ENCODE measurements at places on chromosomes 7 and 10.

DNA sequence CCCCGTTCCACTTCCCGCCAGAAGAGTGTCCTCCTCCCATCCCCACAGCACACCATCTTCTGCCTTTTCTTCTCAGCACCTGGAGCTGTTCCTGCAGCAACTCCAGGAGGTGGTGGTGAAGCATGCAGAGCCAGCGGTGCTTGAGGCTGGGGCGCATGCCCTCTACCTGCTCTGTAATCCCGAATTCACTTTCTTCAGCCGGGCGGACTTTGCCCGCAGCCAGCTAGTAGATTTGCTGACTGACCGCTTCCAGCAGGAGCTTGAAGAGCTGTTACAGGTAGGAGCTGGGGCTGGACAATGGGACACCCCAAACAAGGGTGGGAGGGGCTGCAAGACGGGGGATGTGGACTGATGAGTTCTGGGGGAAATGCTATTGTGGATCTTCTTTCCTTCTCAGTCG is 19.1 kb upstream of the PVRIG start:
- DNase-seq, result no peak

- no peak for DNase-seq
Observed at GRCh38 chr10:110498087-110498981, 627 bp downstream of the DUSP5 start.

DNA sequence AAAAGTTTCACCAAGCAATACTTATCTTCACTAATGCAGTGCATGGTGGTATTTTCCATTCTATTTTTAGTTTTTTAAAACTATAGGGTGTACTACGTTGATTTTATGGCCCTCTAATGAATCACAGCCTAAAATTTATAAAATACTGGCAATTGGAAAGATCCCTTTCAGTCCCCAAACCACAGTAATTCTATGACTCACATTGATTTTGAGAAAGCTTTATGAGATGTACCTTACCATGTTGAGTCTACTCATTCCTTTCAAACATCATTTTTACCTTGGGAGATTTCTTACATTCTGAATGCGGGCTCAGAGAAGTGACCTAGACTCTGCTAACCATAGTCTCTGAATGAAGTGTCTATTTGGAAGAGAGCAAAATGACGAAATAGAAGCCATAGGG is 141.6 kb downstream of the GPR85 start:
- no peak for DNase-seq

DNA sequence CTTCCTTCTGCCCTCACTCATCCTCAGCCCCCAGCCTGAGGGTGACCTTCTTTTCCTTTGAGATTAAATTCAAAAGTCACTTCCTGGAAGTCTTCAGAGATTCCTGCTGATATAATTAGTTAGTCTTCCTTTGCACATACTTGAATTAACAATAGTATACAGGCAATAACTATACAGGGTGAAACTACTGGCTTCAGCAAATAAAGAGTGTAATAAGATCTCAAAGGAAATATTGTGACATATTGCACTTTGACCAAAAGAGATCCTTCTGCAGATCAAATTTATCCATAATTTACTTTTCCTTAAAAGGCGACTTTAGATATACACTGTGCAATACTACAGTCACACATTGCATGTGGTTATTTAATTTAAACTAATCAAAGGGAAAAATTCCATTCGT is 123.8 kb downstream of the SEMA3A start:
- DNase-seq, result no peak

- DNase-seq, result no peak
Observed at GRCh38 chr10:4633186-4633585, 192.8 kb upstream of the AKR1E2 start.

DNA sequence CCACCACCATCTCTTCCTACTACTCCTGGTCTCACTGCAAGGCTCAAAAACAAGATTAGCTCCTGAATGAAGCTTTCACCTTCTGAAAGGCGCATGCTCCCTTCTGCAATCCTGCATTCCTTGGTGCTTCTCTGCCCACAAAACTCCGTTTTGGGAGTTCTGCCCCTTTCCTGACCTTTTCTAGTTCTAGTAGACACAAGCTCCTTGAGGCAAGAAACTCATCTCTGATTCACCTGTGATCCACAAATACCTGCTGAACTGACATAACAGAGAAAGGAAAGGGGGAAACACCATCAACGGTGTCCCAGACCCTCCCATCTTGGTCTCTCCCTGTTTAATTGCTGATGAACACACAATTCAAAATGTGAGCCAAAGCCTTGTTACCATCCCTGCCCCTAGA is 64.0 kb upstream of the EGR2 start:
- no peak for DNase-seq

GRCh38 chr10:127467811-127468210 is 81.3 kb upstream of the NPS start:
- DNase-seq, result no peak

DNA sequence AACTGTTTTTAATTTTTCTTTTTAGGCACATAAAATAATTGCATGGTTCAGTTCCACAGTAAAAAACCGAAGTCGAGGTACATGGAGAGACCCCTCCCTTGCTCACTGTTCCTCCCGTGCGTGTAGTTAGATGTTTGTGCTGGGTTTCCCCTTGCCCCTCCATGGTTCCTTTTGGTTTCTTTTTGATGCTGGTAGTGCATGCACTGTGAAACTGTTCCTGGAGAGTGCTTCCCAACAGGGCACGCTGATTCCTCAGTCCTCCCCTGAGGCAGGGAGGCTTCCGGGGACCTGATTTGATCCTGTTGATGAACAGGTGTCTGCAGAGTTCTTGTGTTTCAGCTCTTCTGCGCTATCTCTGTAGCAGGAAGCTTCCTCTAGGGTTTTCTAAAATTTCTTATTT is 69.5 kb downstream of the ADCY1 start:
- DNase-seq, result no peak

- DNase-seq, result no peak
Observed at GRCh38 chr10:43035800-43036199, 41.1 kb upstream of the RET start.

- peak; percentile 31 for DNase-seq
Observed at GRCh38 chr10:126646110-126646509, 24.4 kb downstream of the C10orf90 start.

DNA sequence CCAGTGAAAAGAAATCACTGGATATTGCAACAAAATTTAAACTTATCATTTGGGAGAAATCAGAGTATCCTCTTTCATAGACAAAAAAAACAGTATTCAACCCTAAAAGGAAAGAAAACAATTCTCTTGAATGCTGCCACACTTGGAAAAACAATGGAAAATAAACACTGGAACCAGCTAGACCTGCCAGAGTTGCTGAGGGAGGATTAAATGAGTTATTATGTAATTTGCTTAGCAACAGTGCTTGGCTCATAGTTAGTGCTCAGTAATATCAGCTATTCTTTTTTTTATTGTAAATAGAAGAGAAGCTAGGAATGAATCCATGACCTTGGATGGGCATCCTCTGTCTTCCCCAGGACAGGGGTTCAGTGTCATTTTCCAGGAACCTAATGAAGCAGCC is 11.0 kb upstream of the ZNF273 start:
- no peak for DNase-seq

DNA sequence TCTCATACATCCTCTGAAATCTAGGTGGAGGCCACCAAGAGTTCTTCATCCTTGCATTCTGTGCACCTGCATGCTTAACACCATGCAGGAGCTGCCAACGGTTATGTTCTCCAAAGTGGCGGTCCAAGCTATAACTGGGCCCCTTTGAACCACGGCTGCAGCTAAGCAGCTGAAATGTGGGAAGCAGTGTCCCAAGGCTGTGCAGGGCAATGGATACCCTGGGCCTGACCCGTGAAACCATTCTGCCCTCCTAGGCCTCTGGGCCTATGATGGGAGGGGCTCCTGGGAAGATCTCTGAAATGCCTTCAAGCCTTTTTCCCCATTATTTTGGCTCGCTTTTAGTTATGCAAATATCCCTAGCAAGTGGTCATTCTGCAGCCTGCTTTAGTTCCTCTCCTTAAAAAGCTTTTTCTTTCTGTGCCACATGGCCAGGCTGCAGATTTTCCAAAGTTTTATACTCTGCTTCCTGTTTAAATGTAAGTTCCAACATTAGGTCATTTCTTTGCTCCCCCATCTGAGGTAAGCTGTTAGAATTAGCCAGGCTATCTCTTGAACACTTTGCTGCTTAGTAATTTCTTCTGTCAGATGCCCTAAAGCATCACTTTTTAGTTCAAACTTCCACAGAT is 7.7 kb upstream of the GTPBP4 start:
- no peak for DNase-seq

- no peak for DNase-seq
Observed at GRCh38 chr7:7709291-7709690, 9.1 kb downstream of the RPA3 start.

DNA sequence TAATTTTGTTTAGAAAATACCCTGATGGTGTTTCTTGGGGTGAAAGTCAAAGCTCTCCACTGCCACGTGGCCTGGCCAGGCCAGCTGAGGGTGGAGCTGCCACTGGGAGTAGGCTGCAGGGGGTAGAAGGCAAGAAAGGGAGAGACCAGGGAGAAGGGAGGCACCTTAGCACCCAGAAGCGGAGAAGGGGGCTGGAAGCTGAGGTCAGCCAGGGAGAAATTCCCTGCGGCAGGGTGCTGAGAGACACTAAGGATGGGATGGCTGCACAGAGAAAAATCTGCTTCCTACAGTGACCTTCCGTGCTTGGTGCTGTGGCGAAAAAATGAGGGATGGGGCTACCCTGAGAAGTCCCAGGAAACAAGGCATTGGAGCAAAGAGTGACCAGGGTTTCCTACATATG is 143.7 kb downstream of the SLIT1 start:
- DNase-seq, result no peak

DNA sequence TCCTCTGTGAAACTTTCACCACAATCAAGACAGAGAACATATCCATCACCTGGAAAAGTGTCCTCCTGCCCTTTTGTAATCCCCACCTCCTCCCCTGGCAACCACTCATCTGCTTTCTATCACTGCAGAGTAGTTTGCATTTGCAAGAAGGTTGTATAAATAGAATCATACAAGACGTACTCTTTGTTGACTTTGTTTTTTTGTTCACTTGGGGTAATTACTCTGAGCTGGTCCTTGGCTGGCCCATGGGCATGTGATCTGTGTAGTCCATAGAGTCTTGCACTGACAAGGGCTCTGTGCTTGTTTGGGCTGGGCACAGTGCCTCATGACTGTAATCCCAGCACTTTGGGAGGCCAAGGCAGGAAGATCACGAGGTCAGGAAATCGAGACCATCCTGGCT is 7.8 kb upstream of the HACD1 start:
- no peak for DNase-seq

DNA sequence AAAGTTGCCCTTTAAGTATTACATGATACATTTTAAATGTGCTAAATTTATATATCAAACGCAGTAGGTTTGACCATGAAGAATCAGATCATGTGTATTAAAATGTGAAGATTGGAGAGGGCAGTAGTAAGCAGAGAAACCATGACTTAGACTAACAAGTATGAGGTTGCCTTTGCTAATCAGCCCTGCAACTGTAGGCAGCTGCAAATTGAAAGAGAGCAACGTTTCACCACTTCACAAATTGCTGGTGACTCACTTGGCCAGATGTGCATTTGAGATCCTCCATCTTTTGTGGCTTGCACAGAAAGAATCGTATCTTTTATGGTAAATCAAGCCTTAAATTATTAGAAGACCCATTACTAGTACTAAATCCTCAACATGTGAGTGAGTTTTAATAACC is 10.1 kb upstream of the SEMA3A start:
- peak; percentile 69 for DNase-seq

DNA sequence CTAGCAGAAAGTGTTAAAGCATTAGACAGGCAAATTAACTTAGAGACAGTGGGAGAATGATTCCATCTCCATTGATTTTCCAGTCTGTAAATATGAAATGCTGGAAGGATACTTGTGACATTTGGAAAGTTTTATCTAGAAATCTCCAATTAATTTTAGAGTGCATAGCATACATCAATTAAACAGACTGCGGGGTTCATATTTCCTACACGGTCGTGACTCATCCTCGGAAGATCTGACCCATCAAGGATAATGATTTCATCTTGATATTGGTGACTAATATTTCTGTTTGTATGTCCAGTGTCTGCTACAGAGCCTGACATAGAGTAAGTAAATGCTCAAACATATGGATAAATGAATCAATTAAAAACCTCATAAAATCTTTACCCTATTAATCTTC is 474.9 kb downstream of the KCNMA1 start:
- DNase-seq, result no peak

- DNase-seq, result no peak
Observed at GRCh38 chr7:30429156-30429530, 49.4 kb downstream of the NOD1 start.

GRCh38 chr7:117399820-117400422 is 27.4 kb downstream of the ASZ1 start:
- no peak for DNase-seq

DNA sequence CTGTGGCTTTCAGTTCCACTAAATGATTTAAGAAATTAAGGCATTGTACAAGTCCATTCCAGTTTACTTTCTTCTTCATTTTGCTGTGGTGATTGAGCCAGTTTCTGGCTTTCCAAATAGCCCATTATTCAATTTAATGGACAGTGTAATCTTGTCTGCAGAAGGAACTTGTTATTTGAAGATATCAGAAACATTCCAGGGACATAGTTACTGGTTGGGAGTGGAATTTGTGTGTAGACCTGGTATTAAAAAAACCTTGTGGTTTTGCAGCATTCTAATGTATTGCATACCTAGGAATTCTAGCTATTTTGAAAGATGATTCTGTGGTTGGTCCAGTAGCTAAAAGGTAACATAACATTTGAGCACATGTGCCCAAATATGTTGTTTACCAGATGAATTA is 72.2 kb downstream of the MCU start:
- peak; percentile 98 for DNase-seq

DNA sequence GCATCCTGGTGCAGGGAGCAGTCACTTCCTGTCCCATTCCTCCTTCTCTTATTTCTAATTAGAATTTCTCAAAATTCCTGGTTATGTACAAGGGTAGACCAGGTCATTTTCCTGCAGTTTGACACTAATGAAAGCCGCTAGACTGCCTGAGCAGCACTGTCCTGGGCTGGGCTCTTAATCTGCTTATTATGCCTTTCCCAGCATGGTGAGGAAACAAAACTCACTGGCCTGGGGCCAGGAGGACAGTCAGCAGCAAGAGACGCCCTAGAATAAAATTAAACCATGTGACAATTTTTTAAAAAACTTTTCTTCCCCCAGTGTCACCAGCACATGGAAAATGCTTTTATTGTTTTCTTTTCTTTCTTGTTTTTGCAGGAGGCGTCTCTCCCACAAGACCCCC is 647.5 kb downstream of the TYW1 start:
- DNase-seq, result no peak

GRCh38 chr10:74770400-74770799 is 56.0 kb upstream of the KAT6B start:
- DNase-seq, result no peak

GRCh38 chr10:123622381-123622780 is 43.8 kb upstream of the GPR26 start:
- DNase-seq, result peak; percentile 28
